ENCODE measurements at places on chromosomes 3 and 15. TPM values are rescaled to one million over a fixed set of nuclear protein-coding genes. Genes with fewer than 3 reads are reported as not detected.

CGNL1 gene
- not detected for total RNA-seq

MST1 gene
- 29.8 TPM for total RNA-seq

SAMMSON gene
- not detected for total RNA-seq

RAB6B gene
- 2.6 TPM for total RNA-seq

CCDC71 gene
- 15.7 TPM for total RNA-seq

ZCWPW2 gene
- 0.35 TPM for total RNA-seq

PSTPIP1 gene
- total RNA-seq, result 152 TPM

RGMA gene
- total RNA-seq, result 1.7 TPM

SNX33 gene
- 1.5 TPM for total RNA-seq

ENTPD3 gene
- not detected for total RNA-seq

SEMA3B gene
- total RNA-seq, result 3.3 TPM

ITIH1 gene
- total RNA-seq, result not detected

CSPG4 gene
- total RNA-seq, result not detected

LRRC31 gene
- total RNA-seq, result not detected

LEKR1 gene
- 1.7 TPM for total RNA-seq

SSUH2 gene
- 0.49 TPM for total RNA-seq

IL20RB gene
- total RNA-seq, result 1.7 TPM

OR5K2 gene
- total RNA-seq, result not detected

CAPN3 gene
- 9.0 TPM for total RNA-seq

RHCG gene
- total RNA-seq, result not detected

SPTSSB gene
- total RNA-seq, result not detected

DIS3L gene
- 31.5 TPM for total RNA-seq

ADCY5 gene
- total RNA-seq, result not detected

CPLX3 gene
- total RNA-seq, result 0.14 TPM

MRPS25 gene
- total RNA-seq, result 40.9 TPM

NOX5 gene
- total RNA-seq, result not detected

ARF4 gene
- 76.3 TPM for total RNA-seq

LRRC2 gene
- not detected for total RNA-seq

BFSP2 gene
- total RNA-seq, result not detected

C3orf80 gene
- 0.09 TPM for total RNA-seq

MLF1 gene
- total RNA-seq, result 2.9 TPM

TLNRD1 gene
- total RNA-seq, result 11.3 TPM

SH3GL3 gene
- 0.19 TPM for total RNA-seq

PAK6 gene
- total RNA-seq, result 1.2 TPM

NDUFAF3 gene
- 31.9 TPM for total RNA-seq

CFAP91 gene
- 0.41 TPM for total RNA-seq

ATP13A4 gene
- 5.1 TPM for total RNA-seq

HYAL3 gene
- 6.7 TPM for total RNA-seq

CNTN3 gene
- total RNA-seq, result not detected

PAQR9 gene
- total RNA-seq, result not detected

HRH1 gene
- total RNA-seq, result 4.6 TPM

PPP1R14D gene
- not detected for total RNA-seq

KNG1 gene
- total RNA-seq, result not detected

STAC gene
- total RNA-seq, result not detected

FANCD2OS gene
- not detected for total RNA-seq

GRAMD2A gene
- not detected for total RNA-seq

DAZL gene
- not detected for total RNA-seq

PTH1R gene
- total RNA-seq, result not detected

SORD gene
- 10.0 TPM for total RNA-seq

TCAIM gene
- total RNA-seq, result 23.4 TPM

ATP13A5 gene
- not detected for total RNA-seq

PLSCR2 gene
- not detected for total RNA-seq

ACAP2 gene
- 67.5 TPM for total RNA-seq

RPL35A gene
- 1,788 TPM for total RNA-seq
